ENCODE measurements at places on chromosomes 16 and 17.
A peak's percentile ranks its signal among the peaks of the same experiment; 100 is the strongest.

DNA sequence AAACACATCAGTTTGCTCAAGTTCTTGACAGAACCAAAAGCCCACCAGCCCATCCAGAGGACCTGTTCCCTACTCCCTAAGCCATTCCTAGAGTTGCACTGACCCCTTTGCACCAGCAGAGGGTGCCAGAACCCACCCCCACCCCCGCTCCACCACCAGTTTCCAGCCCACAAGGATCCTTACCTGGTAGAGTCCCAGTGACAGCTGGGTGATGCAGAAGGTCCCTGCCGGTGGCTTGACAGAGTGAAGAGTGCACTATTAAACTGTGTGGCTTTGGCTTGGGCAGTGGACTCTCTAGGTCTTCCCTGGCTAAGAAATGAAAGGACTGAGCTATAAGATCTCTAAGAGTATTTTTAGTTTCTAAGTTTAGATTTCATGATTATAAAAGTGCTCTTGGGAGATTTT, 73.3 kb upstream of the MTMR4 start:
- peak; percentile 52 for DNase-seq

DNA sequence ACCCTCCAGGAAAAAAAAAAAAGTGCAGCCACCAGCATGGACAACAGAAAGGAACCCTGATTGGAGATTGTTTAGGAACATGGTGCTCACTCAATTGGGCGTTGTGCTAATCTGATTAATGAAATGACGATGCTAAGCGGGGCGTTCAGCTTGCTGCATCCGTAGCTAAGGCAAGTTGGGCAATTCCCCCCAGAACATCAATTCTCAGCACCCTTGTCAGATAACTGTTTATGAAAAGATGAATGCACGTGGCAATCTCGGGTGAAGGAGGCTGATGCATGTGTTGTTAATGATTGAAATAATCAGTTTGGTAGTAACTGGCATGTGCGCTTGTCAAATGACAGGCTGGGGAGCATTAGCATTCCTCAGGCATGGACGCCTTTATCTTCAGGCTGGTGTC, 57.0 kb downstream of the HS3ST3A1 start:
- DNase-seq, result no peak

- no peak for DNase-seq
Observed at GRCh38 chr17:57110579-57111325, 25.7 kb downstream of the AKAP1 start.

- DNase-seq, result no peak
Observed at GRCh38 chr17:65013613-65014391, 42.7 kb downstream of the GNA13 start.

GRCh38 chr16:10325783-10326543, 59.9 kb upstream of the ATF7IP2 start:
- DNase-seq, result no peak
